Spinal cord (tissue), 10 donors: ENCODE measurements at places on chromosomes 2 and 18.
A peak's percentile ranks its signal among the peaks of the same experiment; 100 is the strongest.

- DNase-seq = no peak
Observed at GRCh38 chr2:12877761-12878160, 161.0 kb downstream of the TRIB2 start.

DNA sequence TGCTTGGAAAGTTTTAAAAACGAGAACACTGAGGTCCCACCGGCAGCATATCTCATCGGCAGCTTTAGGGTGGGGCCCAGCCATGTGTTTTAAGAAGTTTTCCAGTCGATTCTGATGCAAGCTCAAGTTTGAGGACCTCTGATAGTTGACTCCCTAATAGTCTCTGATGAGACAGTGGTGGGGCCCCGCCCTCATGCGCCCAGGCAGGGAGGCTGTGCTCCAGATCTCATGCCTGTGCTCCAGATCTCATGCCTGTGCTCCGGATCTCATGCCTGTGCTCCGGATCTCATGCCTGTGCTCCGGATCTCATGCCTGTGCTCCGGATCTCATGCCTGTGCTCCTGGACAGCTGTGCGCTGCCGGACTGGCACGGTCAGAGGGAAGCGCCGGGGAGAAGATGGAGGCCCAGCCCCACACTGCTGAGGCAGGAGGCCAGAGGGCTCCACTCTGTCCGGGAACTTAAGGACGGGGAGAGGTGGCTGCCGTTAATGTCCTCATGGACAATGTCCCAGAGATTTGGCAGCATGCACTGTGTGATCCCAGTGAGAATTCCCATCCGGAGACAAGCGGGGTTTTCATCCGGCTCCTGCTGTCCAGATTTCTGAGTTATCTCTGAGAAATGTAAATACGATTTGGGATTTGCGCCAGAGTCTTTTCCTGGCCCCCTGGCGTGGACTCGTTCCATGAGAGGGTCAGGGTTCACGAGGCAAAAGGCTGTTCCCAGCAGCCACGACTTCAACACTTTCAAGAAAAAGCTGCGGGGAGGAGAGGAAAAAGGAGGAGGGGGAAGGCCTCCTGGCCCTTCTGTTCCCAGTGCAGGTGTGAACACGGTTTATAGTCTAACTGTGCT is 9.4 kb upstream of the COLEC11 start:
- peak; percentile 59 for DNase-seq

- no peak for DNase-seq
Observed at GRCh38 chr2:119112230-119112629, 46.3 kb downstream of the C1QL2 start.

DNA sequence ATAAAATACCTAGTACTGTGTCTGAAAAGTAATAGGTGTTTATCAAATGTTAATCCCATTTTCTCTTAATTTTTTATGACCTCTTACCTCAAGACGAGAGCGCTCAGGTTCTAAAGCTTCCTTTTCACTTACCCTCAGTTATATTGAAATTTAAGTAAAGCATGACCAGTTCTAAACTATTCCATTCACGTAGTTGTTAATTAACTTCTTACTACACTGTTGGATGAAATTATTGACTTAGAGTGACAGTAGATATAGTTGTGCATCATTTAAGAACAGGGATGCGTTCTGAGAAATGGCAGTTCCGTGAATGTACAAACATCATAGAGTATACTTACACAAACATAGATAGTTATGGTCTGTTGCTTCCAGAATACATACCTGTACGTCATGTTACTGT is 20.1 kb upstream of the HTR2B start:
- DNase-seq = no peak

GRCh38 chr2:166900700-166901099 is 12.4 kb downstream of the XIRP2 start:
- DNase-seq = no peak

DNA sequence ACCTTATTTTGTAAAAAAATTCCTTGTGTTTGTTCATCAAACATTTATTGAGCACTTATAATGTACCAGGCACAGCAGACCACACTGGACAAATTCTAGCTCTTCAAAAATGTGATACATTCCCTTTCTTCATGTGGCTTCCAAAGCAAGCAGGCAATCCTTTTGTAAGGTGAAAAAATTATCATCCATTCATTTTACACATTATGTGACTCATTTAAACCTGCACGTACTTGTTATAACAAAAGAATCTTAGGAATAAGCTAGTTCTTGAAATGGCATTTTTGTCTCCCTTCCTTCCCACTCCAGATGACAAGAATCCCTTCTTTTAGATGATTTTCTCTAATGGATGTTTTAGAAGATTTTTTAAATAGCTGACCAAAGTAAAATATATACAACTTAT is 104.6 kb downstream of the KLF7 start:
- no peak for DNase-seq

- DNase-seq = no peak
Observed at GRCh38 chr2:129689653-129690448, 289.6 kb upstream of the RAB6C start.

- no peak for DNase-seq
Observed at GRCh38 chr2:27307545-27308358, 493 bp downstream of the UCN start.

DNA sequence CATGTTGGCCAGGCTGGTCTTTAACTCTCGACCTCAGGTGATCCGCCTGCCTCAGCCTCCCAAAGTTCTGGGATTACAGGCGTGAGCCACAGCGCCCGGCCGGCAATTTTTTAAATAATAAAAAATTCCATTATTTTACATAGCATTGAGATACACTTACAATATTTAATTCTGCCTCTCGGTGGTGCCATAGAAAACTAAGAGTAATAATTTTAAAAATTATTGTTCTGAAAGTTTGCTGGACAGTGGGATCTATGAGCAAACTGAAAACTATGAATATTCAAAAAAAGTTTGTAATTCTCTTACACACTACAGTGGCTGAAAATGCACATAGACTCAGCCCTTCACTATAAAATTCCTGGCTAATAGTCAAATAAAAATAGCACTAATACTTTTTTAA is 90.9 kb upstream of the STON1 start:
- no peak for DNase-seq

DNA sequence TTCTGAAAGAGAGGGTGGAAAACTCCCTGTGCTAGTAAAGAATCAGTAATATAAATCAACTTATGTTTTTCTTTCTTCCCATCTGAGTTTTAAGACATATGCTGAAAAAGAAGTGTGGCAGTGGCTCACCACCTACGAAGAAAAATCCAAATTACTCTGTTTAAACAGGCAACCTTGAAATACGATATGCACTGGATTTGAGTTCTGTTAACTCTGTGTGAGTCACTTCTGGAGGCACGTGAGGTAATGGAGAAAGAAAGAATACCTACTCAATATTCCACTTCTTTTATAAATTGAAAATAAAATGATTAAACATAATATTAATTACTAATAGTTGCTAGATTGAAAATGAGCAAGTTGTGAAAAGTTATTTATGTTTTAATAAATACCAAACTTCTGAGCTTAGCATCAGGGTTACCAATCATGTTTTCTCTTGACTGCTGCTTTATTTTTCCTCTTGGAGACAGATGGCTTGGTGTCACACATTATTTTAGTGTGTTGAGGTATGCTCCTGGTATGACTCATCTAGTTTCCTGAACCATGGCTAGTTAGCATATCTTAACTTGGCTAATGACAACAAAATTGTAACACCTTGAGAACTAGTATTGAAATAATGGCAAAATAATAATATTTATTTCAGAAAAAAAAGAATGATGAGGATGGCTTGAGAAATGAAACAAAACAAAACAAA is 1705.5 kb upstream of the PIK3C3 start:
- no peak for DNase-seq

DNA sequence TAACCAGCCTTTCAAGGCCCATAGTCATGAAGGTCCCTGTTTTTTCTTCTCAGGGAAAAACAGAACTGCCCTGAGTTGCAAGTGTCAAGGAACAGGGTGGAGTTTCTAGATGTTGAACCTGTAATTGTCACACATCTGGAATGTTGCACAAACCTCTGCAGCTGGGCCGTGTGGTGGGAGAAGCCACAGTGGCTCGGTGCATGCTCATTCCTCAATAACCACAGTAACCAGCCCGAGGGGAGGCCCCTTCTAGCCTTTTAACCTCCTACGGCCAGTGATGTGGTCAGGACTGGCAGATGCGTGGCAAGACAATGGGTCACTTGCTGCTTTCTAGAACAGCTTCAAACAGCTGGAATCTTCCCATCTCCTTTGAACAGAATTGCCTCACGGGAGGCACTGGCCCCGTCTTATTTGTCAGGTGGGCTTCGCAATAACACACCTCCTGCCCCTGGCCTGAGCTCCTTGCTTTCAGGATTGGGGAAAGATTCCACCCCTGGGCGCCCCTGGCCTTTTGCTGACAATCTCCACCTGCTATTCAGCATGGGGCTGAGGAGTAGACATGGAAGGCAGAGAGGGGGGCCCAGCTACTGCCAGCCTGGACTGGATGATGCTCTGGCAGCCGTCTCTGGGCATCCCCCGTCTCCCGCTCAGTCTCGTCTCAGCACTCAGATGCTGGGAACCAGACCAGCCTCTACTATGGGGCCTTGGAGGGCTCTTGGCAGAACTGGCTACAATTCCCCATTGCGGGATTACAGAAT is 102.9 kb downstream of the KLHL29 start:
- no peak for DNase-seq

GRCh38 chr2:79434362-79434761 is 78.5 kb upstream of the CTNNA2 start:
- DNase-seq = no peak

DNA sequence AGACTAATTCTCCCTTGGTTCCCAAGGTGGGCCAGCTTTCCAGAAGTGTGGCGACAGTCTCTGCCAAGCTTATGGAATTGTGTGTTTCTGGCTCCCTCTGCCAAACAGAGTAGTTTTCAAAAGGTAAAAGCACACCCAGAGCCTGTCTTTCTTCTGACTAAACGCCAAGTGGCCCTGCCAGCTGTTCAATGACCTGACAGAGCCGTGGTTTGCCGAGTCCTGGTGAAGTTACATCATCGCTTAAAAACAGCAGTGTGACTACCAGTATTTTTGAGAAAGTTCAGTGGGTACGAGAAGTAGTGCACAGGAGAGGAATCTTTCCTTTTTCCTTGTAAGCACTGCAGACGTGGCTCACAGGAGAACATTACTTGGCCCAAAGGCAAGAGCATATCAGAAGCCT is 1.9 kb downstream of the PER2 start:
- no peak for DNase-seq

- DNase-seq = no peak
Observed at GRCh38 chr2:238305965-238306671, 14.2 kb upstream of the TRAF3IP1 start.

GRCh38 chr2:38556006-38556801 is 46.5 kb downstream of the HNRNPLL start:
- DNase-seq = no peak

DNA sequence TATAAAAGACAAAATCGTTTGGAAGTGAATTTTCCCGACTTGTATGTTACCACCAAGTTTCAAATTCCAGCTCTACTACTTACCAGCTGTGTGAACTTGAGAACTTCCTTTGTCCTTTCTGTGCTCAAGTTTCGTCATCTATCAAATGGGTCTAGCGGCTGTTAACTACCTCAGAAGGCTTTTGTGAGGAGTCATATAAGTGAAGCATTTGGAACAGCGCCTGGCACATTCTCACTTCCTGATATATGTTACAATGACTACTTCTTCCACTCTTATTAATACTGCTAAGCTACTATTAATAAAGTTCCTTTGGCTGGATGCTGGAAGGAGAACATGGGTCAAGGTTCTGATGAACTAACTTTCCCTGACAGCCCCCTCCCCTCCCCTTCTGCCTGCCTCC is 104.5 kb downstream of the MEIS1 start:
- no peak for DNase-seq

- DNase-seq = peak; percentile 33
Observed at GRCh38 chr18:13217466-13217961, 1.0 kb upstream of the LDLRAD4 start.

GRCh38 chr2:192932376-192932775 is 737.6 kb upstream of the TMEFF2 start:
- no peak for DNase-seq

DNA sequence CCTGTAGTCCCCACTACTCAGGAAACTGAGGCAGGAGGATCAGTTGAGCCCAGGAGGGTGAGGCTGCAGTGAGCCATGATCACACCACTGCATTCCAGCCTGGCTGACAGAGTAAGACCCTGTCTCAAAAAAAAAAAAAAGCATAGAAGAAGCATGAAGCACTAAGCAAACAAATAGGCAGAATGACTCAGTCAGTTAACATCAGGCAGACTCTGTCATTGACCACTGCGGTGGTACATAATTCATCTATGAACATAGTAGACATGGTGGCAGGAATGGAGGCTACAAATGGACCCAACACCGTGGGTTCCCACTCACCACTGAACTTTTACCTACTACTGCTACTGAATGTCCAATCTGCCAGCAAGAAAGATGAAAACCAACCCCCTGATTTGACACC is 7.6 kb upstream of the ASXL2 start:
- DNase-seq = no peak

- no peak for DNase-seq
Observed at GRCh38 chr2:226136739-226137138, 662.9 kb downstream of the IRS1 start.
